ENCODE measurements at places on chromosomes 3 and 15.

DNA sequence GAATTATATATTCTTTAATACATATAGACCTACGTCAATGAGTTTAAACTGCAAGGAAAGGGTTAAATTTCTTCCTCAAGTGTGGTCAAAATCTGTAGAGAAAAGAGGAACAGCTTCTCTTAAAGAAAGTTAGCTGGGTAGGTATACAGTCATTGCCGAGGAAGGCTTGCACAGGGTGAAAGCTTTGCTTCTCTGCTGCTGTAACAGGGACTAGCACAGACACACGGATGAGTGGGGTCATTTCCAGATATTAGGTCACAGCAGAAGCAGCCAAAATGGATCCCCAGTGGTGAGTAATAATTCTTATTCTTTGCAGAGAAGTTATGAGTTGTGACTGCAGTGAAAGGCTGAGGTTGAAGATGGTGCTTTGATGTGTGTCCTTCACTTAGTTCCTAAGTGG is at the start of gene CD86:
Gene CD86 (plus strand): TSS at position 148 of the 400 bp plus-strand sequence. CDS start 128 bp downstream, at position 276.
- DNase-seq: no peak

- no peak for DNase-seq
These were observed 424.7 kb upstream of the THBS1 start for GRCh38 chr15:39156166-39156565.

DNA sequence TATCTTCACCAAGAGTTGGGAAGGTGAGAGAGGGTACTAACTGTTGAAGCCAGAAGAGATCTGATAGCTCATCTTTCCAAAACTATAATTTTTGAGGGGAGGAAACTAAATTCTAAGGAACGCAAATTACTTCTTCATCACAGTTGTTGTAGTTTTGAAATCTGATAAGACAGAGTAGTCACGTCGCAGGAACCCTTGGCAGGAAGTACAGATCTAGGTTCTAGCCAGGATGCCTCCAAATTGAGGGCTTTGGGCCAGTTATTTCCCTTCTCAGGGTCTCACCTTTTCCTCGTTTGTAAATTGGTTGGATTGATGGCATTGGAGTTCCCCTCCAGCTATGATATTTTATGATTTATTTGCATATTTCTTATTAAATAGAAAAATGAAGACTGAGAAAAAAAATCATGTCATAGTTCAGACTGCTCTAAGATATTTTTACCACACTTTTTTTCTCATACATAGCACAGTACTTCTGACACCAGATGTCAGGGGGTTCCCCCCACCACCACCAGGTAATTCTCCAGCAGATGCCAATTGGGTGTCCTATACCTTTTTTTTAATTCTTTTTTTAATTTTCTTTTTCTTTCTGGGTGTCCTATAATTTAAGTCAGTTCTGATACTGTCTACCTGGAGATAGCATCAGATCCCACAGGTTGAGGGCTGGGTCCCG is 32.3 kb upstream of the APH1B start:
- no peak for DNase-seq

DNA sequence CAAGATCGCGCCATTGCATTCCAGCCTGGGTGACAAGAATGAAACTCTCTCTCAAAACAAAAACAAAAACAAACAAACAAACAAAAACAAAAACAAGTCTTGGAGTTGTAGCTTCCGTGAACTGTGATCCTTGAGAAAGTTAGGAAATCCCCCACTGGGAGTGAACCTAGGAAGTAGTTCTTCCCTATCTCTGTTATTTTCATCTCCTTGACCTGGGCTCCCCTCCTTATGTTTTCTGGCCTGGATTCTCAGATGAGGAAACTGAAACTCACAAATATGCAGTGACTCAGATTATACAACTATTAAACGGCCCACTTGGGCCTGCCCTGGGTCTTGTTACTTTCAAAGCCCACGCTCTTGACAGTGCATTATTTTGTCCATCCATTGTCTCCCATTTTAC is 29.7 kb downstream of the SAXO2 start:
- DNase-seq: no peak

DNA sequence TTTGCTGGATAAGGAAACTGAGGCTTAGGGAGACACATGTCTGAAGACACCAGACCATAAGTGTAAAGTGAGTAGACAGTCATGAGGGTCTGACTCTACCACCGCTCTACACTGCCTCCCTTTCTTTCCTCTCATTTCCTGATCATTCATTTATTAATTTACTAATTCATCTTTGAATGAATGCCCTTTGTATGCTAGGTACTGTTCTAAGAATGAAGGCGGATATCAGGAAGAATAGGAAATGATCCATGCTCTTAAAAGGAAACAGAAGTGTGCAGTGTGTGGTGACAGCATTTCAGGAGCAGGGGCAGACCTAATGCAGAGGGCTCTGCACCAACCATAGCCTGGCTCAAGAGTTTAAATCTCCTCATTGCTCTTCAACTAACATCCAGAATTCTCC is 31.8 kb upstream of the PSMD6 start:
- DNase-seq: no peak

DNA sequence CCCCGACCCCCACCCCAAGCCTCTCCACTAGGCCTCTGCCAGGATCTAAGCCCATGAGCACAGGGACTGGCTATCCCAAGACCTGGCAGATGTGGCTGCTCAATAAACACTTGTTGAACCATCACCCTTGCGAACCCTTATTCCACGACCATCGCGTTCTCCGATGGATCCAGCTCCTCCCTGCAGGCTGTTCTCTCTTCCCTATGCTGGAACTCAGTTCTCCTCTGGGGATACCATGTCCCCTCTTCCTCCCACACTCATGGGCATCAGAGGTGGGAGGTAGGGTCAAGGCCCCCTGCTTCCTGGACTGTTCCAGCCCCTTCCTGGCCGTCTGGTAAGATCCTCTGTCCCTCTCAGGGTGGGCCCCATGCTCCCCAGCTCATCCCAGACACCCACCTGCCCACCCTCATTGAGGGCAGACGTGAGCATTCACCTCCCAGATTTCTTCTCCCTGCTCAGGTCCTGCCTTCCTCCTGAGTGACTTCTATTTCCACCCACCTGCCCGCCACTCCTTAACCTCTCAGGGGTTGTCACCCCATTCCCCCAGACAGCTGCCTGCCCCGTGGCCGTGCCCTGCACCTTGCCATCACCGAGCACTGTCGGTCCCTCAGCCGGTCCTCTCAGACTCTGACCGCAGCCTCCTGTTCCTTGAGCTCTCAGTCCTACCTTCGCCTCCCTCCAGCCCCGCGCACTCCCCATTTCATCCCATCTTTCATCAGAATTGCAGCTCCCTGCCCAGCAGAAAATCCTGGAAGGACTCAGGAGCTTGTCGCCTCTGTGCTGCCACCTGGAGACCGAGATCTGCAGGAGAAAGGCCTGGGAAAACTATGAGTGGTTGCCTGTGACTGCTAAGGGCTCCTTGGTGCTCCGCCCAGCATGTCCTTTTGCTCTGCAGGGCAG is 42.0 kb downstream of the PML start:
- peak; percentile 52 for DNase-seq

DNA sequence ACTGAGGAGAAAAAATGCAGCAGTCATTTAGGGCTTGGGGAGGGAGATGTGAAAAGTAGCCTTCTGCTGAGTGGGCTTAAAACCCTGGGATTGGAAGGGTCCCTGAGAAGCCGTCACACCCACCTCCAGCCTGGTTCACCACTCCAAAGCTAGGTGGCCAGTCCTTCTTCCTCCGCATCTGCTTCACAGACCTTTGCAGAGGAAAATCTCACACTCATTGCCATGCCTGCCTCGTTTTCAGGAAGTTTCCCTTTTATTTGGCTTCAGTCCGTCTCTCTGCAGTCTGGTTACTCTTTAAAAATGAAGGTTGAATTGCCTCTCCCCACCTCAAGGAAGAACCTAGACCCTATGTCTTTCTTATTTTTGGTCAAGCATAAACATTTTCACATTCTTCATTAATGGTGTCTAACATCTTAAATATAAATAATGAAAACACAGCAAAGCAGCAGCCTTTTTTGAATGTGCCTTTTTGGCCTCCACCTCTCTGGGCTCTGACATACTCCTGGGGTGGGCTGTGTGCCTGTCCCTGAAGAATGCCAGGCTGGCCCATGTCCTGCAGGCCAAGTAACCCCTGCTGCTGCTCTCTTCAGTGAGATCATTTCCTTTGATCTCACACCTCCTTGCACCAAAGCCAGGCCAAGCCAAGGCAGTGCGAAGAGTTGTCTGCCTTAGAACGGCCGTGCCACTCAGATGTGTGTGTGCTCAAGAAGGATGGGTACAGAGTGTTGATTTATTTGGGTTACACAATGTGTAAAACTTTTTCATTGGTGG is 11.0 kb downstream of the MRAS start:
- DNase-seq: peak; percentile 40

- DNase-seq: peak; percentile 78
These were observed 55.6 kb upstream of the DLG1 start for GRCh38 chr3:197353867-197354567.

DNA sequence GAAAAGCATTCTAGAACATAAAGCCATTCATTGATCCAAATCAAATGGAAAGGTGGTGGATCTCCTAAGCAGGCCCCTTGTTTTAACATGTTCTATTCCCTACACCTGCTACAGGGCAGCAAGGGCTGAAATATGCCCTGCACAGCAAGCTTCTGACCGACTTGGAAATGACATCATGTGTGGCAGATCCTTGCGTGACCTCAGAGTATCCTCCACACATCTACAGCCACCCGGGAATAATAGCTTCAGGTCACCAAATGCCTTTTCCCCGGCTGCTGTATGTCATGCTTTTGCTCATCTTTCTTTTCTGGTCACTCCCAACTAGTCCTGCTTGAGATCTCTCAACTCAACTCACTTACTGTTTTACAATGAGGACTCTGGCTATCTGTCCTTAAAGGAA is 158.2 kb downstream of the ZNF385D start:
- DNase-seq: no peak

DNA sequence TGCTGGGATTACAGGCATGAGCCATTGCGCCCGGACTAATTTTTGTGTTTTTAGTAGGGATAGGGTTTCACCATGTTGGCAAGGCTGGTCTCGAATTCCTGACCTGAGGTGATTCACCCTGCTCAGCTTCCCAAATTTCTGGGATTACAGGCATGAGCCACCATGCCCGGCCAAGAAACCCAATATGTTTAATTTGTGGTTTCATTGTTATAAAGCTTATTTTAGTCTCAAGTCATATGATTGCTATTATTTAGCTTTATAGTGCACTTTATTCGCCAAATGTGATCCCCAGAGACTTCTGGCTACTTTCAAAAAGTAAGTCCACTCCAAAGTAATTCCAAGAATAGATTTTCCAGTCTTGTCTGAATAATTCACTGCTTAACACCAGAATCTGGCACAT is 19.3 kb upstream of the SLC4A7 start:
- DNase-seq: peak; percentile 88

GRCh38 chr3:189344996-189345395 is 173.2 kb downstream of the TPRG1 start:
- no peak for DNase-seq

- DNase-seq: no peak
These were observed at the start of gene CCR1 for GRCh38 chr3:46208167-46208704. TSS of gene CCR1 (minus strand) at chr3:46208313. CDS start at chr3:46204313, 4,000 bp downstream.

DNA sequence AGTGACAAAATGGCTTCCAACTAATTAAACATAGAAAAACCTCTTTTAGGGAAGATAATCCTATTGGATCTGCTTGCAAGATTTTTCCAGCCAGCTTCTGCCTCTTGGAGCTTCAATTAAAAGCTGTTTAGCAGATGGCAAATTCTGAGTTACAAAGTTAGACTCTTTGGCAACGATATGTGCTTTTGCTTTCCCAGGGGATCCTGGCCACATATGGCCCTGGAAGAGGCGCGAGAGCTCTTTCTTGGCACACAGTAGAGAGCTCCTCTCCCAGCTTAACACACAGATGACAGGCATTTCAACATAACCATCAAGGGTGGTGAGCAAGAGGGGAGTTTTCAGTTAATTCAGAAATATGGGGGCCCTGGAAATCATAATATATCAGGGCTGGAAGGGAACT is 41.6 kb upstream of the GALNT15 start:
- no peak for DNase-seq

GRCh38 chr15:89034305-89034704 is 54.0 kb upstream of the ABHD2 start:
- no peak for DNase-seq

GRCh38 chr3:143258692-143259091 is 139.1 kb downstream of the CHST2 start:
- no peak for DNase-seq

GRCh38 chr15:81160312-81161159 is 26.5 kb downstream of the CFAP161 start:
- peak; percentile 86 for DNase-seq

- peak; percentile 1 for DNase-seq
These were observed 459.4 kb downstream of the GBE1 start for GRCh38 chr3:81302045-81302444.

DNA sequence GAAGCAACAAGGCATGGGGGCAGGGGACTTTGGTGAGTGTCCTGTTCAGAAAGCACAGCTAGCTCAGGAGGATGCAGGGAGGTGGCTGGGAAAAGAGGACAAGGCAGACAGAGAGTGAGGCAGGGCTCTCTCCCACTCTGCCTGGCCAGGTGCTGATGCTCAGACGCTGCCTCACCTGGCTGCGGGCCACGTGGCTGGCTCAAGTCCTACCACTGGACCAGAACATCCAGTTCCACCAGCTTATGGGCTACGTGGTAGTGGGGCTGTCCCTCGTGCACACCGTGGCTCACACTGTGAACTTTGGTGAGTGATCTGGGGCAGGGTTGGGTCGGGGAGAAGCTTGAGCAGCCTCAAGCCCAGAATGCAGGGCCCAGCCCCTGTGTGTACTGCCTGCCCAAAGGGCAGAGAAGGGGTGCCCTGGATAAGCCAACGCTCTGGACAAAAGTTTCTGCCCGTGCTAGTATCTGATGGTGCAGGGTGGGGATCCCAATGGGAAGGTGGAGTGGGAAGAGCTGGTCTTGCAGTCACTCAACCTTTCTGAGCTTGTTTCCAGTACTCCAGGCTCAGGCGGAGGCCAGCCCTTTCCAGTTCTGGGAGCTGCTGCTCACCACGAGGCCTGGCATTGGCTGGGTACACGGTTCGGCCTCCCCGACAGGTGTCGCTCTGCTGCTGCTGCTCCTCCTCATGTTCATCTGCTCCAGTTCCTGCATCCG is 20.9 kb downstream of the NOX5 start:
- DNase-seq: no peak

GRCh38 chr15:59203657-59204056 is 3.0 kb upstream of the LDHAL6B start:
- DNase-seq: no peak

GRCh38 chr3:8571256-8571655 is 69.6 kb downstream of the LMCD1 start:
- no peak for DNase-seq

DNA sequence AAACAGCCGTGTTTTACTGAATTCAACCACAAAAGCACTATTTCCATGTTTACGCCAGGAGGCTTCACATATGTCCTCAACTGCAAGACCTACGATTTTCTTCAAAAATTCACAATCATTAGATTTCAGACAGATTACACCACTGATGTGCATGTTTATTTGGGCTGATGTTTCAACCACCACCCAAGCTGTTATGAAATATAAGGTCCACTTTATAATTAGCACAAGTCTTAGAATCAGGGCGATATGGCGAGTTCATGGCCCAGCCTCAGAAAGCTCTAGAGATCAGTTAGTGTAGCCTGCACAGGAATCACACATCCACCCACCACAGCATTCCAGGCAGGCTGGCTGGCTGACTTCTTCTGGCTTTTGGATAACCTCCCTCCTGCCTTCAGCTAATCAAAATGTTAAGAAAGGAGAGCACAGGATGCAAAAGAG is 15.4 kb downstream of the SH3BP5 start:
- no peak for DNase-seq

All from MG63 (cell line).